ENCODE measurements at places on chromosomes 12 and 14.
A peak's percentile ranks its signal among the peaks of the same experiment; 100 is the strongest.

- no peak for DNase-seq
Observed at GRCh38 chr12:71710276-71711125, 24.6 kb downstream of the TMEM19 start.

DNA sequence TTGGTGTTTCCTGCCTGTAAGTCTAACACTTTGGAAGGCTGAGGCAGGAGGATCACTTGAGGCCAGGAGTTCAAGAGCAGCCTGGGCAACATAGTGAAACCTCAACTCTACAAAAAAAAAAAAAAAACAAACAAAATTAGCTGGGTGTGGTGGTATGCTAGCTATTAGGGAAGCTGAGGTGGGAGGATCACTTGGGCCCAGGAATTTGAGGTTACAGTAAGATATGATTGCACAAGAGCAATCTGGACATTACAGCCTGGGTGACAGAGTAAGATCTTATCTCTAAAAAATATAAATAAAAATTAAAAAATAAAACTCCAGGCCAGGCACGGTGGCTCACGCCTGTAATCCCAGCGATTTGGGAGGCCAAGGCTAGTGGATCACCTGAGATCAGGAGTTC is 39.8 kb upstream of the CMKLR1 start:
- DNase-seq: no peak

DNA sequence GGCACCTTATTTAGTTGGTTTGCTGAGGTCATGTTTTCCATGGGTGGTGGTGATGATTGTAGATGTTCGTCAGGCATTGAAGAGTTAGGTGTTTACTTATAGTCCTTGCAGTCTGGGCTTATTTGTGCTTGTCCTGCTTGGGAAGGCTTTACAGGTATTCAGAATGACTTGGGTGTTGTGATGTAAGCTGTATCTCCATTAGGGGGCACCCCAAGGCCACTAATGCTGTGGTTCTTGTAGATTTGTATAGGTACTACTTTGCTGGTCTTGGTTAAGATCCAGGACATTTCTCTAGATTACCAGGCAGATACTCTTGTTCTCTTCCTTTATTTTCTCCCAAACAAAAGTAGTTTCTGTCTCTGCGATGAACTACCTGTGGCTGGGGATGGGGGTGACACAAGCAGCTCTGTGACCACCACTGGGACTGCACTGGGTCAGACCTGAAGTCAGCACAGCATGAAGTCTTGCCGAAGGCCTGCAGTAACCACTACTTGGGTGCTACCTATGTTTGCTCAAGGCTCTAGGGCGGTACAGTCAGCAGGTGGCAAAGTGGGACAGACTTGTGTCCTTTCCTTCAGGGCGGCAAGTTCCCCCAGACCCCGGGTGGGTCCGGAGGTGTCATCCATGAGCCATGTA is 35.8 kb upstream of the FBXO33 start:
- DNase-seq: peak; percentile 24

- DNase-seq: no peak
Observed at GRCh38 chr14:47966076-47966810, 290.8 kb upstream of the MDGA2 start.

DNA sequence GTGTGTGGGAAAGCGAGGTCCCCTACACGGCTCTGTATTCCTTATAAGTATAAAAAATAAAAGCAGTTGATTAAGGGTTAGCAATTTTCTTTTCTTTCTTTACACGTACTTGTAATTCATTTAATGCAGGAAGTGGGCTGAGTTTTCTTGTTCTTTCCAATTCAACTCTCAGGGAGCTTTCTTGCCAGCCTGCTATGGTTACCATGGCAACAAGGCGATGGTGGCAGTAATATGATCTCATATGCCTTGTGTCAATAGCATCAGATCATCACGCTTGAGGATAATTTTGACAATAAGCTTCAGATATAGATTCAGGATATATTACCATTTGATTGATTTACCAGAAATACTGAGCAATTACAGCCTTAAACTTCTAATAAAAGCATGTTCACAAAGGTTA is 466.5 kb downstream of the APAF1 start:
- no peak for DNase-seq

- no peak for DNase-seq
Observed at GRCh38 chr12:53862831-53863230, 75.8 kb upstream of the HOXC13 start.

DNA sequence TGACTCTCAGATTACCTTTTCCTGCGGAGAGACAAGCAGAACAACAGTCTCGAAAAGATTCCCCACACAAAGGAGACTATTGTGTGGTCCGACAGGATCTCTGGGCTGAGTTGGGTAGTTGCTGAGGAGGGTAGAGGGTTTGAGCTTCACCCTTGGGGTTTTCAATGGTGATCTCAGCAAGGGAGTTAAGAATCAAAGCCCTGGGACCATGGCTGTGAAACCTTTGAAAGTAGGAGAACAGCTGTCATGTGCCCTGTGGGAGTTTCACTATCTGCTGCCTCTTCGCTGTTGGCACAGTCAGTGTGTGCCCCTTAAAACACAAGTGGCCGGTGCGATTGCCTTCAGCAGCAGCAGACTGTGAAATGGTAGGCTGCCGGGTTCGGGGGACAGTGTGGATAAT is 14.2 kb upstream of the PLEK2 start:
- DNase-seq: no peak

GRCh38 chr12:117986705-117987469 is 18.1 kb upstream of the KSR2 start:
- no peak for DNase-seq

- DNase-seq: no peak
Observed at GRCh38 chr12:119630223-119630780, 36.7 kb downstream of the TMEM233 start.

- DNase-seq: no peak
Observed at GRCh38 chr12:52818388-52818787, 4.5 kb upstream of the KRT4 start.

GRCh38 chr14:68105816-68106215 is 286.2 kb downstream of the RAD51B start:
- no peak for DNase-seq

DNA sequence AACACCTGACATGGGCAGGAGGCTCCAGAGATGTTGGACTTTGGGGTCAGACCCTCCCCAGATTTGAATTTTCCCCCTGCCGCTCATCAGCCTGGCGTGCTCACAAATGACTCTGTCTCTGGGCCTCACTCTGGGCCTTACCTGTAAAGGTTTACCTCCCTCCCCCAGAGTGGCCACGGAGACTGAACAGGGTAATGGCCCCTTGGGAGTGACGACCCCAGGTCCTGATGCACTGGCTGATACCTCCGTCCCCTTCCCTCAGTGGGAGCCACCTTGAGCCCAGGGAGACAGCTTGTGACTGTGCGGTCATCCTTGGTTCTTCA is 7.0 kb downstream of the SLC25A29 start:
- no peak for DNase-seq

GRCh38 chr12:119204131-119204530 is 25.4 kb downstream of the HSPB8 start:
- DNase-seq: no peak

- DNase-seq: no peak
Observed at GRCh38 chr14:68955164-68955850, 23.8 kb downstream of the ACTN1 start.

DNA sequence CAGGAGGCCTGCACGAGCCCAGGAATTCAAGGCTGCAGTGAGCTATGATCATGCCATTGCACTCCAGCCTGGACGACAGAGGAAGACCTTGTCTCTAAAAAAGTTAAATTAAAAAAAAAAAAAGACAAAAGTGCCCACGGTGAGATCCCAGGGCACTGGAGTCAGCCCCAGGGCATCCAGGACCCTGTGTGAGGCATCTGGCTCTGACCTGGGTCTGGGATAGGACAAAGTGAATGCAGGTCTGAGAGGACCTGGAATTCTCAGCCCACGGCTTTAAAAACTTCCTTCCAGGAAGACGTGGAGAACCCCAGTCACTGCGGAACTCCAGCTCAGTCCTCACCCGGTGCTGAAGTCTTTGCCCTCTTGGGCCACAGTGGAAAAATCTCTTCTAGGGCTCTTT is 33.1 kb downstream of the PHETA1 start:
- DNase-seq: no peak

DNA sequence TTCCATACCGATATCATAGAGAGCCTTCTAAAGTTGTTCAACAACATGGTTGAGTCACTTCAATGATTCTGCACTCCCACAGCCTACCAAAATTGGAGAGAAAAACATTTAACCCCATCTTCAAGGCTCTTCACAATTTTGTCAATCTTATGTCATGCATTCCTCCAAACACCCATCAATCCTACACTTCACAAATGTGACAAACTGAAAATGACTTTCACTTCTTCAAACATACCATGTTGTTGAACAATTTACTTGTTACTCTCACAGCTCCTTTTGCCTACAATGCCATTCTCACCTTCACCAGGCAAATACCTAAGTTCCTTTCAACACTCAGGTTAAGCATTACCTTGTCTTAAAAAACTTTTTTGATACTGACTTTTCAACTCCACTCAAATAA is 88.0 kb downstream of the OSBPL8 start:
- no peak for DNase-seq

GRCh38 chr14:63895510-63895909 is 42.7 kb downstream of the SYNE2 start:
- DNase-seq: no peak

DNA sequence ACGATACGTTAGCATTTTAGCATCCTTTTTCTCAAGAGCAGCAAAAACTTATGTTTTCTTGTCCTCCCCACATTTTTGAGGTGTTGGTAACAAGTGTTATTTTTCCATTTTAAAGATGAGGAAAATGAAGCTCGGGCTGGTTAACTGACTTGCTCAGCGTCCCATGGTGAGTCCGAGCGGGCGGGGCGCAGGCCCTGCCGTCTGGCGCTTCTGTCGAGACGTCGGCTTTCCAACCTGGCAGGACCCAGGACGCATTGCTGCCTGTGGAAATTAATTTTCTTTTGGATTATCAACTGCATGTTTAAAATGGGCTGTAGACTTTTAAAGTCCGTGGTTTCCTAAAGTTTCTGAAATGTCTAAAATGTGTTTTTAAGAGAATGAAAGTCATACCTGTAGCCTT is 30.4 kb downstream of the XRCC3 start:
- DNase-seq: no peak

DNA sequence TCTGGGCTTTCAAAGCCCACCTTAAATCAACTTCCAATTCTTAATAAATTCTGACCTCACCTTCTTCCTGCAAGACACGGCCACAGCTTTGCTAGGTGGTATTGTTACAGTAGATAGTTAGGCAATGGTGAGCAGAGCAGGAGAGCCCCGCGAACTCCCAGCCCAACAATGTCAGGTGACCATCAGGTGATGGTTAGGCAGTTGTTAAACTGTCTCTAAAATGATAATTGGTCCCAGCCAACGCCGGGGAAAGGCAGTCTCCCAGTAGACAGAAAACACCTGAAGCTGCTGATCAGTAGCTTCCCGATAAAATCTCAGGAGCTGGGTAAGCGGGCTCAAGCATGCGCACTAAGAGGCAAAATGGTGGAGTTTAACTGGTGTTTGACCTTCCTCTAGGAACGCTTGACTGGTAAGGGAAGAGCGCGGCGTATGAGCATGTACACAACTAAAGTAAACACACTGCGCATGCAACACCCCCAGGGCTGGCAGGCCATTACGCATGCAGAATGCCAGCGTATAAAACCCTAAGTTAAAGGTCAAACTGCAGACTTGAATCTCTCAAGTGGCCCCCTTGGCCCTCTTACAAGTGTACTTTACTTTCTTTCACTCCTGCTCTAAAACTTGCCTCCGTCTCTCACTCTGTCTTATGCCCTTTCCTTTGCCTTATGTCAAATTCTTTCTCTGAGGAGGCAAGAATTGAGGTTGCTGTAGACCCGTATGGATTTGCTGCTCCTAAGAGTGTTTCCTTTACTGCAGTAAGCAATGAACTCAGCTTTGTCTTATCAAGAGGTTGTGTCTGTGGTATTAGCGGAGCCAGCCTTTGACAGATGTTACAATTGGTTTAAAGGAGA is 113.5 kb downstream of the C12orf75 start:
- no peak for DNase-seq

GRCh38 chr14:101254805-101255764 is 306.2 kb upstream of the DIO3 start:
- no peak for DNase-seq

All from GM06990 (cell line).